ENCODE measurements at places on chromosomes 2 and 18.

DNA sequence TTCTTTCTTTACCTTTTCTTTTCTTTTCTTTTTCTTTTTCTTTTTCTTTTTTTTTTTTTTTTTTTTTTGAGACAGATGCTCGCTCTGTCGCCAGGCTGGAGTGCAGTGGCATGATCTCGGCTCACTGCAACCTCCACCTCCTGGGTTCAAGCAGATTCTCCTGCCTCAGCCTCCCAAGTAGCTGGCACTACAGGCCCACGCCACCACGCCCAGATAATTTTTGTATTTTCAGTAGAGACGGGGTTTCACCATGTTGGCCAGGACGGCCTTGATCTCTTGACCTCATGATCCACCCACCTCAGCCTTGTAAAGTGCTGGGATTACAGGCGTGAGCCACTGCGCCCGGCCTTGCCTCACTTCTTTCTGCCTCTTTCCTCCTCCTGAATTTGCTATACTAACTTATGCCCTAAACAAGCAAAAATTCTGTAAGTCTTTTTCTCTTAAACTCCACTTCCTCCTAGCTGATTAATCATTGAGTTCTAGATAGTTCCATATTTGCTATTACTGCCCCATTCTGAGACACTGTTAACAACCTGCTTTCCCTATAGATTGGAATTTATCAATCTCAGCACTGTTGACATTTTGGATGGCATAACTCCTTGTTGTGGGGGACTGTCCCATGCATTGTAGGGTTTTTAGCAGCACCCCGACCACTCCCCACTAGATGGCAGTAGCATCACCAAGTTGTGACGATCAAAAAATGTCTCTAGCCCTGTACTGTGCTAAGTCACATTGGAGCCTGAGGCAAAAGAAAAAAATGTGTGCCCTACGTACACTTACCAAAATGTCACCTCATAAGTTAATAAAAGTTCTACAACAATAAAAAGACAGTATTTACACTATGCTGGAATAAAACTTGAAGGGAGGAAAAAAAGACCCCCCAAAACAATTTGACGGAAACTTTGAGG lies 16.4 kb upstream of the THADA start:
- DNase-seq: peak; percentile 53

DNA sequence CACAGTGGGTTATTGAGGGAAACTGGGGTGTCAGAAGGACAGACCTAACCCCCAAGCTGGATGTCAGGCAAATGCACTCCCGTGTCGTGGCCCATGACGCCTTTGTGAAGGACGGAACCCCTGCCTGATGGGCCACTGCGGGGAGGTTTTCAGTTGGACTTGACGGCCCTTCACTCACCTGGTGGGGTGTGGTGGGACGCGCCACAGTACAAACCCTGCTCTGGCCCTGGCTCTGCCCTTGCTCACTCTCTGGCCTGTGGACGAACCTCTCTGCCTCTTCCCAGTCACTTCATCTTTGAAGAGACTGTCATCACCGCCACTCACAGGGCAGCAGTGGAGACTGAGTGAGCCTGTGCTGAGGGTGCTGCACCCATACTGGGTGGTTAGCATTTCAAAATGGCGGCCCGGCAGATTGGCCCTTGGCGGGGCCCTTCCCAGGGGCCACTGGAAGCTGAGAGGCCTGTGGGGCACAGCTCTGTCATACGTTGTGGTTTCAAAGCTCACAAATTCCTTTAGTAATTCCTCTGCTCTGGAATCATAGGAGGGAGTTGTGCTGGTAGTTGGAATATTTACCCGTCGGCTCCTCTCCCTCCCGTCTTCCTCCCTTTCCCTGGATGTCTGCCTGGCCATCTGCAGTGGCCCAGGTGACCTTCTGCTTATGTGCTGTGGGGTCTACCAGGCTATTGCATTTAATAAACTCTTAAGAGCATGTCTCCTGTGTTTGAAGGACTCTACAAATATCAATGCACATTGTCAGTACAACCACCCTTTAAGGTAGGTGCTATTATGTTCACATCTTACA lies 200.6 kb downstream of the CTIF start:
- DNase-seq: no peak

DNA sequence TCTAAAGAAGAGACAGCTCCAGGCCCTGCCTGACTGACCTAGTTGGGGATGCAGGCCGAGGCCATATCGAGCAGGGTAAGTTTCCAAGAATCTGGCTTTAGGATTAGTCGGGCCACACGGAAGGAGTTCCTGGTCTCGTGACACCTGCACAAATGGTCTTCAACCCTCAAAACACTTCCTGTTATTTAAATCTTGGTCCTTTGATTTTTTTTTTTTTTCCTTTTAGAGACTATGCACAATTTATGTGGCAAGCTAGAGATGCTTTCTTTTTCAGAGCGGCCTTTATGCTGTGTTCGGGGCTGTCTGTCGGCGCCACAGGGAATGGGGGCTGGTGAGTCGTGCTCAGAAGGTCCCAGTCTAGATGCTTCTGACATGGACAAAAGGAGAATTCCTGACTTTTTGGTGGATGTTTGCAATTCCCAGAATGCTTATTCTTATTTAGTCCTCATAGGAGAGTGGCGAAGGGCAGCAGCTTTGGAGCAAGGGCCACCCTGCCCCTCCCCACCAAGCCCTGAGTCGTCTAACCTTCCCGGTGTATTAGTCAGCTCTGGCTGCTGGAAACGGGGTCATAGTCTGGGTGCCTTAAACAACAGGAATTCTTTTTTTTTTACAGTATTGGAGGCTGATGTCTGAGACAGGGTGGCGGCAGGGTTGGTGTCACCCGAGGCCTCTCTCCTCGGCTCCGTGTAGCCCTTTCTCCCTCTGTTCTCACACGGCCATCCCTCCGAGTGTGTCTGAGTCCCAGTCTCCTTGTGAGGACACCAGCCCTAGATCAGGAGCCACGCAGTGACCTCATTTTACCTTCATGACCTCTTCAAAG lies 27.4 kb downstream of the HPCAL1 start:
- DNase-seq: no peak

DNA sequence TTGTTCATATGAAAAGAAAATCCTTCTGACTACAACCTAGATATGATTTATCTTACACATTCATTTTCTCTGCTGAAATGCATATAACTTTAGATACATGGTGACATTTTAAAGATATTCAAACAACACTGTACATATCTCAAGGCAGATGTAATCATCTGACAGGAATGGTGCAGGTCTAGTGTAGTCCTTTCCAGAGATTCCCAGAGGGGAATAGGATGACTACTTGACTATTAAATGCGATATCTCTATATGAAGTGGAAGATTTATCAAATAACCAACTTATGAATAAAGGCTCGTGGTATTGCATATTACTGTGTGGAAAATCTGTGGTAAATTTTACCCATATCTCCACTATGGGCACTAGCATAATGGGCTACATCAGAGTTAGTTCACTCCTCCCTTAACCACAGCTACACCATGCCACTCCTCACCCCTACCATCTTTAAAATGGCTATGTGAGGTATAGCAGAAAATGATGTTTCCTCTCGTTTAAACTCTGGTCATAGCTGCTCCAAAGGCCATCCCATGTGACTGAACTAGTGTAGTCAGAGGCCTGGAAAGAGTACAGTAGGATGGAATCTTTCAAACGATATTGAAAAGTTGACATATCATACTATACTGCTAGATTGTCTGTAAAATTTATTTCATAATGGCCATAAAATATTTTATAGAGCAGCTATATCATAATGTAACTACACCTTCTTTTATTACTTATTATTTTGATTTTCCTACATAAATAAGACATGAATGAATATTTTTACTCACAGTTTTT lies 9.1 kb upstream of the ITPRID2 start:
- no peak for DNase-seq

DNA sequence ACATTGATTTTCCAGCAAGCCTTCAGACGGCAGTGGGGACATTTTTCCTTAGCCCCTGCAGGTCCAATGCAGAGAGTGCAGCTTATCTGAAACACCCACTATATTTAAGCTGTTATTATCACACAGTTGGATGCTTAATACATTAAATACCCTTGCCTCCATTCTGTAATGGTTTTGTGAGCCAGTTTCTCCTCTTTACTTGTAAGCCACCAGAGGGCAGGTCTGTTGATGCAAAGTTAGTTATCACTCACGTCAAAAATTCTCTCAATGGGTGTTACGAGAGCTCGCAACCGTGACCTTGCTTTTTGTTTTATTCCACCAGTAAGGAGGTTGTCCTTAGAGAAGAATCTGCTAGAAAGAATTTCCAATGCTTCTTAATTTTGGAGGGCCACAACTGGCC lies 189.8 kb downstream of the INSIG2 start:
- DNase-seq: no peak

DNA sequence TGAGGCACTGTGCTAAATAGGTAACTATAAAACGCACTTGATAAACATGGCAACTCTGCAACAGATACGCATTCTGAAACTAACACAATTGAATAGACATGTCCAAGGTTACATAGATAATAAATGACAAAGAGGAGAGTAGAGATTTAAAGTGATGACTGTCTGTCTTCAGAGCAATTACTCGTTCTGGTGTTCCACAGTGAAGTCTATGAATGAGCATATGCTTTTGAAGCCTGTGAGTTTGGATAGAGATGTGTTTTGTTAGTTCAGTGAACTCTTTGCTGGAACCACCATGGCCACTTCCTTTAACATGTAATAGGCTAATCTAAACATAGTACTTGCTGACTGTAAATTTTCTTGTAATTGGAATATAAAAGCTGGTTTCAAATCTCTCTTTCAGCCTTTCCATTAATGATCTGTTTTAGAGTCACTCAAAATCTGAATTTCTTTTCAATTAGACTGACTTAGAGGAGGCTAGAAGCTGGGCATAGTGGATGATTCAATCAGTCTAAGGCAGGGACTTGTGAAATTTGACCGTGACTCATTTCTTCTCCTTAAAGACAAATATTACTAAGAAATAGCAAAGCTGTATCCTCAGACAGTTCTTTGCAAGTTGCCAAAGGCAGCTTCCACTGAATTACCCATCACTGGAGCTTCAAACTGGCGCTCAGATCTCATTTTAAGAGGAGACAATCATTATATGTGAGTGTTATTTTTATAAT lies 1130.1 kb upstream of the CELF4 start:
- no peak for DNase-seq

DNA sequence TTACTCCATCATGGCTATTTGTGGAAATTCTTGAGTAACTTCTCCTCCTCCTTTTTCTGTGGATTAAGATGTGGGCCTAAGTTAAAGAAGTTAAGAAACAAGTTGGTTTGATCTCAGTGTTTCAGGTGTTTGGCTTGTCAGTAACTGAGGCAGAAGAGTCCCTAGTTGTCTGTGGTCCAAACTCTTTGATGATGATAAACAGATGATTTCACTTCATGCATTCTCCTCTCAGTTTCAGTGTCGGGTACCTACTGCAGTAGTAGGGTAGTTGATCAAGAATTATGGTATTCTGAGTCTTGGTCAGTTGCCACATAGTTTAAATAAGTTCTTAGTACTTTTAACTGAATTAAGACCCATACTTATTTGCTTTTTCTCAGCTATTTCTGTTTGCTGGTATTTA lies 85.6 kb downstream of the NCOA1 start:
- no peak for DNase-seq

DNA sequence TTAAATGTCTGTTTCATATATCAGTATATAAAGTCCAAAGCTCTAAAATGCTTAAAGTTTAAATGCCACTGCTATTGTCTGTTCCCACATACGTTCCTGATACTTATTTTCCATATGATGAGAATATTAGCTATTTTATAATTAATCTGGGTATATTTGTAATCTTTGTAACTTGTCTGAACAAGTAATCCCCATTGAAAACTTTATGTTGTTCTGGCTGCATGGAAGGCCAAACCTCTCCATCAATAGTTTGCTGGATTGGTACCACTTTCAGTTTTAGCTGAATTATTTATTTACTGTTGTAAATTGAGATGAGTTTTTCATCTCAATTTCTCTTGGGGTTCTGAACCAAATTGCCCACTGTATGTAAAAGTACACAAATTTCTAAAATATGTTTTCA lies 1.5 kb downstream of the MBD5 start:
- no peak for DNase-seq

- no peak for DNase-seq
Observed at GRCh38 chr18:11751341-11752115, 62.5 kb downstream of the GNAL start.

- DNase-seq: no peak
Observed at GRCh38 chr2:234423884-234424283, 73.0 kb downstream of the ARL4C start.

- DNase-seq: no peak
Observed at GRCh38 chr2:19871836-19872235, 29.9 kb downstream of the TTC32 start.

All from stimulated activated naive B cell treated with anti-CD40 and anti-IgM and Interleukin-4, amounts not matched to agents 10 μg/mL and 1 μg/mL and 100 μg/mL, for 72 hours (primary cell).